ENCODE measurements at places on chromosomes 11 and 22. TPM values are rescaled to one million over a fixed set of nuclear protein-coding genes. Genes with fewer than 3 reads are reported as not detected.

Gene NNMT
- total RNA-seq: 346 TPM

- no peak for DNase-seq
These were observed 221.4 kb downstream of the TENM4 start for GRCh38 chr11:79219186-79220045.

DNA sequence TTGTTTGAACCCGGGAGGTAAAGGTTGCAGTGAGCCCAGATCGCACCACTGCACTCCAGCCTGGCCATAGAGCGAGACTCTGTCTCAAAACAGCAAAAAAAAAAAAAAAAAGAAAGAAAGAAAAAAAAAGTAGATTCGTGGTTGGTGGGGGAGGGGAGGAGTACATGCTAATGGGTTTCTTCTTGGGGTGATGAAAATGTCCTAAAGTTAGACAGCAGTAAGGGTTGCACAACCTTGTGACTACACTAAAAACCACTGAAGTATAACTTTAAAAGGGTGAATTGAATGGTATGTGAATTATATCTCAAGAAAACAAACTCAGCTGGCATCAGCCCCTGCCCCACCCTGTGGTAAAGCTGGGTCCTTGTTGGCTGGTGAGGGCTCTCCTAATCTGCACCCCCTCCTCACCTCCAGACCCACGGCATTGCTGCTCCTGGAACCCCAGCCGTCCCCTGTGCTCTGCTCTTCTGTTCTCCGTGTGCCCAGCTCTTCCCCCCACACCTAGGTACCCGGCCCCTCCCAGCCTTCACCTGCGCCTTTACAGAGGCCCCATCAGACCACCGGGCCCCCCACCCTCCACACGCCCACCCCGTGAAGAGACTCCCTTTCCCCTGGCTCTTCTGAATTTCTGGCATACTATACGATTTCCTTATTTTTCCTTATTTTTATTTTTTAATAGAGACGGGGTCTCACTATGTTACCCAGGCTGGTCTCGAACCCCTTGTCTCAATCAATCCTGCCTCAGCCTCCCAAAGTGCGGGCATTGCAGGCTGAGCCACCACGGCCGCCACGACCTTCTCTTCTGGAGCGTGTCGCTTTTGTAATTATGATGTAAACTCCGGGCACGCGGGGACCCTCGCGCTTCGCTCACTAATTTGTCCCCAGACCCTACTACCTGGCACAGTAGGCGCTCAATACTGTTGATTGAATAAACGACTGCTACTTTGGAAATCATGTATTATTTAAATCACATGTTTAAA lies 924 bp upstream of the FADD start:
- no peak for DNase-seq

DNA sequence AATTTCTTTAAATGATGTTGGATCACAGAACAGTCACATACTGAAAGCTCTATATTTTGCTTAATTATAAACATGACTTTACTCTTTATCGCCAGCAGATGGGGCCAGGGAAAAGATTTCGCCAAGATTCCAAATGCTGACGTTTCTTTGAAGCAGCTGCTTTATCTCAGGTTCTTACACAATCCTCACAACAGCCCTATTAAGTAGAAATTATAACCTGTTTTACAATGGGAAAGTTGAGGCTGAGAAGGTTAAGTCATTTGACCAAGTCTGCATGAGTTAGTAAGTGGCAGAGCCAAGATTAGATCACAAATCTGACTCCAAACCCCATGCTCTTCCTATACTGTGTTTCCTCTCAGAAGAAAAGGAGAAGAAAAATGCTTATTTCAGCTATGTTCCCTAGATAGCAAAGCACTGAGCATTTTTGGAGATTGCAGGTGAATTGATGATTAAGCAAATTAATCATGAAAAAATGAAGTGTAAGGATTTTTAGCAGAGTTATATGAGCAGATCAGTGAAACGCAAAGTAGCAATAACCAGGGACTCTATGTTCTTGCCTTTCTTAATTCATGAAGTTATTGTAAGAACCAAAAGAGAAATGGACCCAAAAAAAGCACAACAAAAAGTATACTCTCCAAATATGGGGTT lies 79.0 kb downstream of the AASDHPPT start:
- no peak for DNase-seq

GRCh38 chr11:78415338-78415737 lies 2.3 kb downstream of the GAB2 start:
- no peak for DNase-seq

GRCh38 chr22:50418624-50419023 lies 56.2 kb downstream of the SBF1 start:
- no peak for DNase-seq

- no peak for DNase-seq
These were observed 5.9 kb downstream of the RANGAP1 start for GRCh38 chr22:41280065-41280464.

GRCh38 chr11:103850419-103851165 lies 185.8 kb upstream of the DDI1 start:
- DNase-seq: no peak

DNA sequence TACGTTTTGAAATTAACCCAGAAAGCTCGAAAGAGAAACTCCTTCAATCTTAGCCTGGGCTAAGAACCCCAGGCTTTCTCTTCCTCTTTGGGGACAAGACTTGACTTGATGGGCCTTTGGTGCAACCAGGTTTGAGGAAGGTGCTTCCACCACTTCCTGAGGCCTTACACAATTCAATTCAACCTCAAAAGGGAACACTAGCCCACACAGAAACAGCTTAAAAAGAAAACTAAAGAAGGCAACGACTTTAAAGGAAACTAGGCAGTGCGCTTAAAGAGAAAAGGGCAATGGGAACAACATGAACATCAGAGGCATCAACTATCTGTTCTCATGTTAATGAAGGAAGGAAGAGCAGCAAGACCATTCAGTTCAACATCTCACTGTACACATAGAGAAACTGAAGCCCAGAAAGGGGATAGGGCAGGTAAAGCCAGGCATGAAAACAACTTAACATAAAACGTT lies 24.8 kb downstream of the PAK1 start:
- DNase-seq: no peak

DNA sequence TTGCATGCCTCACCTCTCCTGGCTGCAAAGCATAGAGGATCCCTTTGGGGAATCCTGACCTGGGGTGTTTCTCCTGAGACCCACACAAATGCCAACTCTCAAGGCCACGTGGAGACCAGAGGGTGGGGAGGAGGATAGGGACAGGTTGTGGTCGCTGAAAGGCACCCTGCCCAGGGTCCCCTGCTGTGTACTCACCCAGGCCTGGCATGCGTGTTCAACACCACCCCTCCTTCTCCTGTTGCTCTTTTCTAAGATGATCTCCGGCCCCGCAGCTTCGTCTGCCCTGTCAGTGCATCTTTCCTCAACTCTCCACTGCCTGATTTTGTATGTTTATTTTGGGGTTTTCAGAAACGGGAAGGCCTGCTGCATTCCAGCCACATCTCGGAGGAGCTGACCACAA lies 44.6 kb upstream of the PARVG start:
- DNase-seq: no peak

Measured in pulmonary artery endothelial cell (primary cell).